AG09319 (cell line): ENCODE measurements at places on chromosomes 4 and X.

DNA sequence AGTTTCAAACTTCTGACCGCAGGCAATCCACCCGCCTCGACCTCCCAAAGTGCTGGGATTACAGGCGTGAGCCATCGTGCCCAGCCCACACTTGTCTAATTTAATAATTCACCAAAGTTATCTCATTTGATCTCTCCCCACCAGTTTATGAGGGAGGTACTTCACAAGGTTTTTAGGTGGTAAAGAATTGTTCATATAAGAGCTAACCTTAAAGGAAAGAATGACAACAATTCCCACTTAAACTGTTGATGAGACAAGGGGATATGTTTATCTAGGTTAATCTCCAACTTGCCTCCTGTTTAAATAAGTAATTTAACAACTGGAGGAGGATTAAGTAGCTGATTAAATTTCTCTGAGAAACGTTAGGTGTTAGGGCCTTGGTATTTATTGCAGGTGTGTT is 117.6 kb upstream of the CBLL2 start:
- DNase-seq: no peak

DNA sequence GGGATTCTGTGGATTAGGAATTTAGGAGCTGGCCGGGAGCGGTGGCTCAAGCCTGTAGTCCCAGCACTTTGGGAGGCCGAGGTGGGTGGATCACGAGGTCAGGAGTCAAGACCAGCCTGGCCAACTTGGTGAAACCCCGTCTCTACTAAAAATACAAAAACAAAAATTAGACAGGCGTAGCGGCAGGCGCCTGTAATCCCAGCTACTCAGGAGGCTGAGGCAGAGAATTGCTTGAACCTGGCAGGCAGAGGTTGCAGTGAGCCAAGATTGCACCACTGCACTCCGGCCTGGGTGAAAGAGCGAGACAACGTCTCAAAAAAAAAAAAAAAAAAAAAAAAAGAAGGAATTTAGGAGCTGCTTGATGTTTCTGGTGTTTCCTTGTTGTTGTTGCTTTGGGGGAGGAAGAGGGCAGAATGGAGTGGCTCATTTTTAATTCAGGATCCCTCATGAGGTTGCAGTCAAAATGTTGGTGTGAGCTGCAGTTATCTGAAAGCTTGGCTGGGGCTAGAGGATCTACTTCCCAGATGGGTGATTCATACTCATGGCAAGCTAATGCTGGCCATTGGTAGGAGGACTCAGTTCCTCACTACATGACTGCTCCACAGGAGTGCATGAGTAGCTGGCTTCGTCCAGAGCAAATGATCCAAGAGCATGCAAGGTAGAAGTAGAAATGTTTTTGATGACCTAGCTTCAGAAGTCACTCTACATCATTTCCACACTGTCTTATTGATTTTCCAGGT is 26.5 kb upstream of the JADE1 start:
- DNase-seq: no peak

- DNase-seq: no peak
Observed at GRCh38 chr4:138728566-138728965, 287.0 kb upstream of the NOCT start.

GRCh38 chr4:126947536-126947935 is 685.2 kb upstream of the INTU start:
- no peak for DNase-seq

GRCh38 chrX:39309721-39310152 is 508.5 kb downstream of the MID1IP1 start:
- no peak for DNase-seq

DNA sequence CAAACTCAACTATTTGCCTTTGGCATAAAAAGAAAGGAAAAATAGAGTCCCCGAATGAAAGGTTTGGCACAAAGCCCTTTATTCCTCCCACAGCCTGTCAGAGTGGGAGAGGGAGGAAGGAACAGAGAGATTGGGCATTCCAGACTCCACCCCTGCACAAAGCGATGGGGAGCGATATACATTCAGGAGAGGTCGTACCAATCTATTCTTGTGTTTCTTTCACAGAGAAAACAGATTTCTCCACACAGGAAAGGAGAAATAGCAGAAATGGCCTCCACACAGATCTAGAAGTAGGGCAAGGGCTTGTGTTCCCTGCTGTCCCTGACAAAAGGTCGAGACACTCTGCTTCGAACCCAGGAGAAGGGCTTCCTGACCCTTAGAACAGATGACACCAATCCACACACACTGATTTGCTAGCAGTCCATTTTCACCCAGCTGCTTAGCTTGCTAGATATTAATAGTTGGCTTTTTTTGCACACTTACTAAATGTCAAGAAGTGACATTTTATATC is 197.4 kb downstream of the MAML3 start:
- no peak for DNase-seq

GRCh38 chr4:2261853-2262144 is at the start of gene MXD4:
TSS of gene MXD4 (minus strand) at chr4:2262109. CDS start at chr4:2261980, 129 bp downstream.
- no peak for DNase-seq
